ENCODE measurements at places on chromosomes 5 and 9. TPM values are rescaled to one million over a fixed set of nuclear protein-coding genes. Genes with fewer than 3 reads are reported as not detected.

GRCh38 chr9:16575142-16575985, 295.1 kb downstream of the BNC2 start:
- H3K27me3 ChIP-seq, result no peaks in the 10 kb centered on the region
- H3K4me3 ChIP-seq, result no peak overlapping the region
- no peak overlapping the region for H3K27ac ChIP-seq

DNA sequence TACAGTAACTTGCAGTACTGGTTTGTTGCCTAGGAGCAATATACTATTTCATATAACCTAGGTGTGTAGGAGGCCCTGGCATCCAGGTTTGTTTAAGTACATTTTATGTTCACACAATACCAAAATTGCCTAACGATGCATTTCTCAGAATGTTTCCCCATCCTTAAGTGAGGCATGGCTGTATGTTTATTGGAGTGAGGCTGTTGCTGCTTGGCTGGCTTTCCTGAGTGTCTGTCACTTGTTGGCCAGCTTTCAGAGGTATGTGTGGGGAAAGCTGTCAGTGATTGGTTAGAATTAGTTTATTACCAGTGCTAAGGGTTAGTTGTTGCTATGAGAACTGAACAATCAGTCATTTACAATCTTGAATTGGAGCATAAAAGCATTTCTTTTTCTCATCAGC, 154.1 kb upstream of the CDH12 start:
- no peak overlapping the region for H3K4me3 ChIP-seq
- no peak for DNase-seq
- H3K4me1 ChIP-seq, result no peaks in the 10 kb centered on the region
- no peak overlapping the region for H3K27ac ChIP-seq

The BSPRY gene
- total RNA-seq, result 0.79 TPM

DNA sequence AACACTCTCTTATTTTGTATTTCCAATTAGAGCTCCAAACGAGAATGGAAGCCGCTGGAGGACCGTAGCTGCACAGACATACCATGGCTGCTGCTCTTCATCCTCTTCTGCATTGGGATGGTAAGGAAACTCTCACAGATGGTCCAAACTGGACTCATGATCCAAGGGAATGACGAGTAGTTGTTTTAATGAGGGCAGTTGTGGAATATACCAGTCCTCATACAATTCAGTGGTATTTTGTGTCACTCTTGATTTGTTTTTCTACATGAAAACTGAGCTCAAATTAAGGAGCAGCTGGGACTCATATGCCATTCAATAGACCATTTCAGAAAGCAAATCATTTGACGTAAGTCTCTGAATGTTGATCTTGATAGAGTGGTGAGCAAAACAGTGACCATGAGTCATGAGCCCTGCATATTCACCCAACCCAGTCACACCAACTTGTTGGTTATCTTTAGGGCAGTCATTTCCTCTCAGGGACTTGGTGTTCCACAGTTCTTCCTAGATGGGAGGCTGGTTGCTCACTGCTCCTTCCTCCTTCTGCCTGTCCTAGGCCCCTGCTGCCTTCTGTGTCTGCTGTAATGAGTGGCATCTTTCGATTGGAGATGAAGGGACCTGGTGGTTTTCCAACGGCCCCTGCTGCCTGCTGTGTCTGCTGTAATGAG, 54.9 kb downstream of the SLC44A1 start:
- no peak overlapping the region for H3K27ac ChIP-seq
- peaks cover 13% of the 10 kb centered on the region for H3K4me1 ChIP-seq
- no peaks in the 10 kb centered on the region for H3K36me3 ChIP-seq
- no peak for DNase-seq

GRCh38 chr9:32345243-32345642, 39.2 kb upstream of the ACO1 start:
- H3K27me3 ChIP-seq, result no peaks in the 10 kb centered on the region
- no peak for DNase-seq
- H3K36me3 ChIP-seq, result no peaks in the 10 kb centered on the region
- no peak overlapping the region for H3K27ac ChIP-seq
- peaks cover 8% of the 10 kb centered on the region for H3K4me1 ChIP-seq

DNA sequence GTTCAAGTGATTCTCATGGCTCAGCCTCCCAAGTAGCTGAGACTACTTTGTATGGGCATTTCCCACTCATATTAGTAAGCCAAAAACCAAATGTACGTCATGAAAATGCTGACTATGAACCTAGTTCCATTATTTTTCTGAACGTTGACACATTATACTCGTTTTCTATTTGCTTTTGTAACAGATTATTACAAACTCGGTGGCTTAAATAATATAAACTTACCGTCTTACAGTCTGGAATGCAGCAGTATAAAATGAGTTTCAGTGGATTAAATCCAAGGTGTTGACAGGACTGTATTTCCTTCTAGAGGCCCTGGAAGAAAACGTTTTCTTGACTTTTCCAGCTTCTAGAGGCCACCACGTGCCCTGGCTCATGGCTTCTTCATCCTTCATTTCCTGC, 517.0 kb downstream of the GADD45G start:
- no peaks in the 10 kb centered on the region for H3K4me1 ChIP-seq
- H3K27me3 ChIP-seq, result peaks cover 8% of the 10 kb centered on the region
- H3K27ac ChIP-seq, result no peak overlapping the region

- no peak overlapping the region for H3K4me3 ChIP-seq
- no peak for DNase-seq
- peaks cover 4% of the 10 kb centered on the region for H3K4me1 ChIP-seq
- no peak overlapping the region for H3K27ac ChIP-seq
- no peaks in the 10 kb centered on the region for H3K36me3 ChIP-seq
- no peaks in the 10 kb centered on the region for H3K27me3 ChIP-seq
Observed at GRCh38 chr9:91271156-91271555, 90.6 kb downstream of the AUH start.

DNA sequence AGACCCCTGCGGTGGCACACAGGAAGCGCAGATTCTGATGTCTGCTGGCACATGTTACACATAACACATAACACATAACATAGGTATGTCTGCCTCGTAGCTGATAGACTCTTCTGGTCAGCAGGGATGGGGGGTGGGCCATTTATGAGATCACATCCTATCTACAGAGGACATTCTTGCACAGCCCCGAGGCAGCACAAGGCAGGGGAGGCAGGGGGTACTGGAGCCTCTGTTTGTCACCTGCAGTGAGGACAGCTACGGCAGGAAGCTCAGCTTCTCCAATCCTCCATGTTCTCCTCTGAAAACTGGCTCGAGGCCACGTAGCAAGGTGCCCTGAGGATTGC, 16.7 kb upstream of the MED10 start:
- H3K4me1 ChIP-seq, result no peaks in the 10 kb centered on the region
- H3K27ac ChIP-seq, result no peak overlapping the region
- DNase-seq, result no peak
- no peaks in the 10 kb centered on the region for H3K27me3 ChIP-seq

DNA sequence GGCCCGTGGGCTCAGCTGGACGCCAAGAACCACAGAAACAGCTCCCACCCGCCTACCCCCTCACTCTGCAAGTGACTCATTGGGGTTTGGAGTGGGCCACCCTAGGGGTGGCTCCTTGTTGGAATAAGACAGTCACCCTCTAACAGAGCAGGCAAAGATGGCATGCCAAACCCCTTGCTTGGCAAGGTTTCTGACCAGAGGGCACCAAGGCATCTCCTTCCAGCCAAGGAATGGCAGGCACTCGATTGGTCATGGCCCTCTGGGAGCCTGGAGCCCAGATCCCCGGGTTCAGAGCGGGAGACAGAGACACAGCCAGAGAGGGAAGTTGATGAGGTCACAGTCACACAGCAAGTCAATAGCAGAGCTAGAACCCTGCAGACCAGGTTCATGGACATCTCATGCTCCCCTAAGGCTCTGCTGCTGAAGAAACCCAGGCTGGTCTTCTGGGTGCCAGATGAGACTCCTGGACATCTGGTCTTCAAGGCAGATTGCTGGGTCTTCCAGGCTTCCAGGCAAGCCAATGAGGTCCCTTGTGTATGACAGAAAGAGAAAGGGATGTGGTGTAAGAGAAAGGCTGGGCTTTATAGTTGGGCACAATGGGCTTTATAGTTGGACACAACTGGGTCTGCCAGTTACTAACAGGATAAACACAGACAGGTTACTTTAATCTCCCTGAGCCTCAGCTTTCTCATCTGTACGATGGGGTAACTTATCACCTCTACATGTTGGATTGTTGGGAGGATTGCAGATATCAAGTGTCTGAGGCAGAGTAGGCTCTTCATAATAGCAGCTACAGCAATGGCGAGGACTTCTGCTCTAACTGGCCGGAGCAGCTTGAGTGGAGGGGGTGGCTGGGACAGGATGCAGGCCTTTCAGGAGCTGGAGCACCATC, 23.3 kb upstream of the KIF12 start:
- peak; percentile 14 for DNase-seq
- no peak overlapping the region for H3K4me3 ChIP-seq
- H3K27ac ChIP-seq, result no peak overlapping the region
- H3K36me3 ChIP-seq, result no peaks in the 10 kb centered on the region

DNA sequence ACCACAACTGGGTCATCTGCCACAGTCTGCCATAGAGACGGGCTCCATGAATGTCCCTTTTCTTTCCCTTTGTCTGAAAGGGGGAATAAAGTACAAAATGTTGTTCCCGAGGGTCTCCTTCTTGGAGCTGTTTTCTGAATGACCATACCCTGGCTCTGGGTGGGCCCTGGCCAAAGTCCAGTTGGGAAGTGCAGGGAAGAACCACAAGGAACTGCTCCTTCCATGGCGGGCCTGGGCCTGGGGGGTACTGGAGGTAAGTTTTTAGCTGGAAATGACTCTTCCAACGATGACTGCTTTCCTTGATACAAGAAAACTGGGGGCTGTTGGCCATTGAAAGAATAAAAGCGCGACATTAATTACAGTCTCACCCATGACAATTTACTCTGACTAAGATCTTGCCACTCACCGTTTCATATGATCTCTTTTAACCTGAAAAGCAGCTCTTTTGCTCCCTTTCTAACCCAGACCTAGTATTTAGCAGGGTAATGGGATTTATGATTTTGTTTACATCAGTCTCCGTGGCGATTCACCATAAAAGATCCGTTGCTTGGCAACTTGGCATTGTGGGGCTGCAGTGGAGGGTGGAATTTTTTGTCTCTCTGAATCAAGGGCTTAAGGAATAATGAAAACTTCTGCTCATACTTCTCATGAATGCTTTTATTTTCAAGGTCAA, 89.2 kb upstream of the PTCH1 start:
- H3K27me3 ChIP-seq, result no peaks in the 10 kb centered on the region
- H3K4me1 ChIP-seq, result no peaks in the 10 kb centered on the region
- no peak overlapping the region for H3K4me3 ChIP-seq

DNA sequence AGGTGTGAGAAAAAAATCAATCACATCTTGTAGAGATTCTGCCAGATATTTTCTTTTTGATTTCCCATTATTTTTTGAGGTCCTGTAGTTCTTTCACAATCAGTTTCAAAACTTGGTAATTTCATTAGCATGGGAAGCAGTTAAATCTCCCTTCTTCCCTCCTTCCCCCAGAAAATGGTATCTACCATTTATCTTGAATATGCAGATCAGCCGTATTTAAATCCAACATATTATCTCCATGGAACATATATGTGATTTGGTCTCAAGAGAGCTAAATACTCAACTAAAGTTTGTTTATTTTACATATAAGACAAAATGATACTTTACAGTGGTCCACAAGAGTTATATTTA, 1034.8 kb downstream of the CDH12 start:
- H3K4me1 ChIP-seq, result no peaks in the 10 kb centered on the region
- no peak overlapping the region for H3K27ac ChIP-seq
- DNase-seq, result no peak
- H3K27me3 ChIP-seq, result no peaks in the 10 kb centered on the region

- no peaks in the 10 kb centered on the region for H3K27me3 ChIP-seq
- H3K36me3 ChIP-seq, result no peaks in the 10 kb centered on the region
- no peak overlapping the region for H3K4me3 ChIP-seq
- no peak for DNase-seq
- no peak overlapping the region for H3K27ac ChIP-seq
Observed at GRCh38 chr5:42680046-42680445, 76.6 kb upstream of the CCDC152 start.

DNA sequence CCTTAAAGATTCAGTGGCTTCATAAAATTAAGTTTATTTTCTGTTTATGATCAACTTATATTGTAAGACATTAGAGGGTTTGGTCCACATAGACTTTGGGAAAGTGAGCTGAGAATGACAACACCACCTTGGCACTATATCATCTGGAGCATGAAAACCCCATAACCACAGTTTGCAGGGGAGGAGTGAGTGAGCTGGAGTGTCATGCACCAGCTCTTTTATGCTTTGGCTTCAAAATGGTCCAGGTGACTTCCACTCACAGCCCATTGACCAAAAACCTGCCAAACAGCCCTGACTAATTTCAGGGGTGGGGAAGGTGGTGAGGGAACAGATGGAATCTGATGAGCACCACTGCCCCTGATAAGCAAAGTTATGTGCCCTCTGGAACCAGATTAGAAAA, 295.8 kb downstream of the DMRTA1 start:
- no peaks in the 10 kb centered on the region for H3K36me3 ChIP-seq
- H3K27ac ChIP-seq, result no peak overlapping the region
- DNase-seq, result no peak
- H3K4me1 ChIP-seq, result no peaks in the 10 kb centered on the region

Measured in spleen (tissue), 13 donors.